ENCODE measurements at places on chromosomes 2 and 18.

GRCh38 chr2:67240507-67240906, 156.6 kb upstream of the ETAA1 start:
- no peak for DNase-seq

DNA sequence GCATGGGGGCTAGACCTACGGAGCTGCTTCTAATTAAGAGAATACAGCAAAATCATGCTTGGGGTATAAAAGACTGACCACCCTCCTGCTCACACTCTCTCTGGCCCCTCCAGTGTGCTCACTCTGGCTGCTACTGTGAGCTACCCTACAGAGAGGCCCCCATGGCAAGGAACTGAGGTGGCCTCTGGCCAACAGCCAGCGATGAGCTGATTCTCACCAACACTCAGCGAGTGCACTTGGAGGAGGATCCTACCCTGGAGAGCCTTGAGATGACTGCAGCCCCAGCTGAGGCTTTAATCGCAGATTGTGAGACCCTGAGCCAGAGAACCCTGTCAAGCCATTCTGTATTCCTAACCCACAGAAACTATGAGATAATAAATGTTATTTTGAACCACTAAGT, 88.2 kb downstream of the GFPT1 start:
- DNase-seq = peak; percentile 30

DNA sequence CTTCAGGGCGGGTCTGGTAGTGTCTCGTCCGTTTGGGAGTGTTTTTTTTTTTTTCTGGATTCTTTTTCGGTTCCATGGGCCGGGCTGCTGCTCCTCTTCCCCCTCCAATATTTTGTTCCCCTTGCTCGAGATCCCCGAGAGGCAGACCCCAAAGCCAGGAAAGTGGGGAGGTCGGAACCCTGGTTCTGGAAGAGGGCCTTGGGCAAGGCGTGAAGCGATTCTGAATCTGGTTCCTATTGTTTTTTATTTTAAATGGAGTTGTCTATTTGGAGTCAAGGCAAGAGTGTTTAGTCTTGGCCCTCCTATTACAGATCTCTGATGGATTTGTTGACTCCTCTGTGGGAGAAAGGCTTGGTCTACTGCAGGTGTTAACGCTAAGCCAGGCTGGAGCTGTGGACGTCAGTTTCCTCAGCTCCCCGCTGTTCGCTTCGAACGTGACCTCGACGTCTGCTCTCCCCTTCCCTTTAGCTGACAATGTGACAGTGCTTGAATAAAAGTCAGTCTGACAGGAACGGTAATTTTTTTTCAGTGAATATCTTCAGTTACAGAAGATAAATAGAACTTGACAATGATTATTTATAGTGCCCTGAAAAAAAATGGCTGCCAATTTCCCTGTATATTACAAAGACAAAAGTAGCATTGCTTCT, 683 bp upstream of the DNAJC27 start:
- peak; percentile 91 for DNase-seq

- no peak for DNase-seq
Observed at GRCh38 chr2:241201445-241202267, 13.2 kb downstream of the ANO7 start.

- no peak for DNase-seq
Observed at GRCh38 chr2:71071681-71072398, 3.4 kb downstream of the NAGK start.

- DNase-seq = no peak
Observed at GRCh38 chr2:46326231-46326980, 29.2 kb downstream of the EPAS1 start.

GRCh38 chr2:132733094-132733493, 63.1 kb upstream of the LYPD1 start:
- no peak for DNase-seq
